ENCODE measurements at places on chromosomes 2 and 18. TPM values are rescaled to one million over a fixed set of nuclear protein-coding genes. Genes with fewer than 3 reads are reported as not detected.
A peak's percentile ranks its signal among the peaks of the same experiment; 100 is the strongest.

LYG2 gene
- total RNA-seq: not detected

HJURP gene
- 1.1 TPM for total RNA-seq

DNA sequence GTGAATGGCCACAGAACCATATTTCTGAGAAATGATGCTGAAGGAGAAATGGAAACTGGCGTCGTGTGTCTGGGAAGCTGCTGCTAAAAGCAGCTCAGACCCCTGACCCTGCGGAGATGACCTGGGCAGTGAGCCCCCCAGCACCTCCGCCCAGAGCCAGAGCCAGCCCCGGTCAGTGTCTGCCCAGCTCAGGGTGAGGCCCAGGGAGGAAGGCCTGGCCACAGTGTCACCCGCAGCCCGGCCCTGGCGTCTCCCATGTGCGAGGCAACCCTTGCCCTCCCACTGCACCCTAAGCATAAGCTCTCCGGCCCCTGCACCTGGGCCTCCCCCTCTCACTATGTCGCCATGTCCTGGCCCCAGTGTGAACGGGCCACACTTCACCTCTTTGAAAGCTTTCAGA lies 502.8 kb downstream of the EIPR1 start:
- no peak for DNase-seq

- no peak for DNase-seq
These were observed 82.7 kb upstream of the SLC39A10 start for GRCh38 chr2:195574312-195574711.

DNA sequence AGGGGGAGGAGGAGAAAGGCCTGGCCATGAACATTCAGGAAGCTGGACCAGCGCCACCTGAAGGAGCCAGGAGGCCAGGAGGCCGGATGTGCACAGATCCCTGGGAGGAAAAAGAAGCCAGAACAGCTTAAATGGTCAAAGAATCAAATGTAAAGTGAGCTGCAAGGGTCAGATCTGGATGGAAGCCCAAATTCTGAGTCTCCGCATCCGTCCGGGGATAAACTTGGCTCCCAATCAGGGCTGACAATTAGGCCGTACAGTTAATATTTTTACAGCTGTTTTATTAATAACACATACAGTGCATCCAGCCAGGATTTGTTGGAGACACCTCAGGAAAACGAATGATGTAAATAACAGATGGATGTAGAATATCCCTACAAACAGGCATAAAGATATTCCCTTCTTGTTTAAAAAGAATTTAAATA lies 495.1 kb upstream of the TCF4 start:
- peak; percentile 48 for DNase-seq

LOXL3 gene
- 4.1 TPM for total RNA-seq

DNA sequence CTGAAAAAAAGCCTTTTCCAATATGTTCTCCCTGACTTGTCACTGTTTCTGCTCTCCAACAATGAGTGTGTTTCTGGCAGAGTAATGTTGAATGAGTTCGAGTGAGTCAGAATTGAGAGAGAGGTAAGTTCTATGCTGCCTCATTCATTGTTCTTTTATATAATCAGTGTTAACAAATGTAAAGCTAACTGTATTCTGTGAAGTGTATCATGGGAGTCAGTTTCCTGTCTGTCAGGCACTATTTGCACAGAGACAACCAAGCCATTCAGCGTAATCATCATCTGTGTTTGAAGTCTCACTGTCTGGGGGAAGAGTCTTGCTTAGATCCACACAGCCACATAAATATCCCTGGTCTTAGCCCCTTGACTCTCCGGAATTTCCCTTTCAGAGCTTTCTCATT lies 22.0 kb upstream of the UPP2 start:
- no peak for DNase-seq

GRCh38 chr18:54222922-54223567 lies 1.4 kb downstream of the MBD2 start:
- DNase-seq: no peak

- DNase-seq: no peak
These were observed 55.2 kb downstream of the CIB4 start for GRCh38 chr2:26585966-26586365.

ARMC9 gene
- 5.9 TPM for total RNA-seq

GRCh38 chr2:30262716-30263309 lies 31.5 kb downstream of the LBH start:
- no peak for DNase-seq

TRPM8 gene
- total RNA-seq: not detected

DNA sequence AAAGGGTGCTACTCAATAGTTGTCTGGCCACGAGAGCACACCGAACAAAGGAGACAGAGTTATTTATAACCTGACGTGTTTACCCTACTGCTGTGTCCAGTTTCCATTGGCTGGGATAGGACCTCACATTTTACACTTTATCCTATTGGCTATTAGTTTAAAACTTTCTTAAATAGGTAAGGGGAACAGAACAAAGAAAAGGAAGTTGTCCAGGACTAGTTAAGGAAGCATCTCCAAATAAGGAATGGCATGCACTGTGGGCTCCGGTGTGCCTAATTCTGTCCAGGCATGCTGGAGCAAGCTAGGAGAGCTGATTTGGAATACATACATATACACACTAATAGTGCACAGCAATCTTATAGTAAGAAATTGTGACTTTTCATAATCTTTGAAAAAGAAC lies 72.2 kb downstream of the CAB39 start:
- no peak for DNase-seq

DNA sequence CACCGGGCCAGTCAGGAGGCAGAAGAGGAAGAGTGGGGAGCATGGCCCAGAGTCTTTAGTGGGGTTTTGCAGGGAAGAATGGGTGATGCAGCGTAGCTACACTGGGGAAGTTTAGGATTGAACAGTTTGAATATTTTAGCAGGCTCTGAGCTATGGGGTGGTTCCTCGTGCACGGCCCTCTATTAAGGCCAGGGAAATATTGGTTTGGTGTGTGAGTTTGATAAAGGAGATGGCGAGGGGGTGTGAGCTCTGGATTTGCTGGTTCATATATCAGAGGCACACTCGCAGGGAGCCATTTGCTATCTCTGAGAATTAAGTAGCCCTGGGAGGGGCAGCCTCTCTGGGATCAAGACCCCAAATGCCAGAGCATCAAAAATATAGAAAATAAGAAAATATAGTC lies 50.1 kb downstream of the BOLA3 start:
- DNase-seq: no peak

DNA sequence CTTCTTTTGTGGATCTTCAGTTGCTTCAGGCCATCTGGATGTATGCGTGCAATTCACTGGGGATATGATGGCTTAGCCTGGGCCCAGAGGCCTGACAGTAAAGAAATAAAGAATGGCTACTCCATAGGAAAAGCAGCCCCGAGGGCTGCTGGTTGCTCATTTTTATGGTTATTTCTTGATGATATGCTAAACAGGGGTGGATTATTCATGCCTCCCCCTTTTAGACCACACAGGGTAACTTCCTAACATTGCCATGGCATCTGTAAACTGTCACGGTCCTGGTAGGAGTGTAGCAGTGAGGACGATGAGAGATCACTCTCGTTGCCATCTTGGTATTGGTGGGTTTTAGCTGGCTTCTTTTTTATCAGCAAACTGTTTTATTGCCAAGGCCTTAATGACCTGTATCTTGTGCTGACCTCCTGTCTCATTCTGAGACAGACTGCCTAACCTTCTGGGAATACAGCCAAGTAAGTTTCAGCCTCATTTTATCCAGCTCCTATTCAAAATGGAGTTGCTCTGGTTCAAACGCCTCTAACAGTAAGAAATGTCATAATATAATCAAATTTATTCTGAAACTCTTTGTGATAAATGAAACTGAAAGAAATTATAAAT lies 60.5 kb downstream of the DSEL start:
- DNase-seq: no peak

DNA sequence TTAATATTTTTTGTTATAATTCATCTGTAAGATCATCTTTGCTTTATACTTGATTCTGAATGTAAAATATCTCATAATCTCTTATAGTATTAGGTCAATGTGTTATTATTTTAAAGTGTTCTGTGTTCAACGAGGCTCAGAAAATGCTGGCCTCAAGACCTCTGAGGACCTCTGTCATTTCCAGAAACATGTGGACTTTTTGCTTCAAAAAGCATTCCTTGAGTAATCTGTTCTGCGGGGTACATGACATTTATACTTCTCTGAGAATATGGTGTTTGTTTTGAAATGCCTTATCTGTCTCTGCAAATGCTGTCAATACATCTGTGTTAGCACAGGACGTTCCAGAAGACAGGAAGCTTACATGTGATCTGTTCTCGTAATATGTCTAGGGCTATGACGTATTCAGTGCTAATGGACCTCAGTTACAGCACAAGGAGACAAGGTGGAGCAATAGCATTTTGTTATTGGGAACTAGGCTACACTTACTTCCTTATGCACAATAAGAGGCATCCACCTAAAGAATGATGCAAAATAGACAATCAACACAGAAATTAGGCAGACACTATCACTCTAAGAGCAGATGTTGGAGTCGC lies 37.6 kb upstream of the IL1RL1 start:
- no peak for DNase-seq

Measured in left cardiac atrium (tissue), 4 donors.